A549 treated with RU486 at 1 μM for 4 hours (cell line): ENCODE measurements at places on chromosomes 2 and 18. TPM values are rescaled to one million over a fixed set of nuclear protein-coding genes. Genes with fewer than 3 reads are reported as not detected.

Gene EGR4
- total RNA-seq, result 0.17 to 0.37 TPM (median 0.27 TPM) in 5 replicates

Gene TWIST2
- 11.0 to 21.1 TPM (median 20.6 TPM) in 5 replicates for total RNA-seq

Gene CHRNG
- total RNA-seq, result not detected in 5 replicates

Gene ALK
- total RNA-seq, result not detected in 5 replicates

Gene RNF103
- total RNA-seq, result 31.2 to 42.5 TPM (median 41.1 TPM) in 5 replicates

Gene RAX
- total RNA-seq, result not detected in 5 replicates

Gene HOXD9
- 1.0 to 1.7 TPM (median 1.2 TPM) in 5 replicates for total RNA-seq

Gene ZBTB7C
- 0.04 to 0.19 TPM (median 0.05 TPM) in 3 of 5 replicates, not detected in the others for total RNA-seq

Gene KIAA2012
- total RNA-seq, result not detected in 5 replicates

Gene BCL11A
- total RNA-seq, result 0.31 to 0.54 TPM (median 0.37 TPM) in 3 of 5 replicates, not detected in the others

Gene CFAP53
- 0.13 to 0.37 TPM (median 0.15 TPM) in 5 replicates for total RNA-seq

Gene XDH
- 1.4 to 2.4 TPM (median 1.5 TPM) in 5 replicates for total RNA-seq

Gene PTPN2
- 20.5 to 24.4 TPM (median 22.2 TPM) in 5 replicates for total RNA-seq

Gene TOGARAM2
- 0.09 to 0.20 TPM (median 0.18 TPM) in 4 of 5 replicates, not detected in the other for total RNA-seq

Gene TBR1
- 0.09 to 0.14 TPM in 2 of 5 replicates, not detected in the others for total RNA-seq

Gene PPP3R1
- 48.6 to 89.7 TPM (median 62.5 TPM) in 5 replicates for total RNA-seq

Gene UGT1A4
- total RNA-seq, result 0.05 to 0.10 TPM in 2 of 5 replicates, not detected in the others

Gene MROH2A
- 0.18 to 0.31 TPM (median 0.24 TPM) in 4 of 5 replicates, not detected in the other for total RNA-seq

Gene ADNP2
- total RNA-seq, result 10.0 to 12.1 TPM (median 11.6 TPM) in 5 replicates

Gene TLX2
- 0.22 to 0.45 TPM (median 0.34 TPM) in 5 replicates for total RNA-seq

Gene TRIM43
- total RNA-seq, result 0.06 TPM in 1 of 5 replicates, not detected in the others

Gene SEMA4C
- 15.2 to 22.7 TPM (median 21.1 TPM) in 5 replicates for total RNA-seq

Gene GALNT5
- 2.1 to 2.8 TPM (median 2.5 TPM) in 5 replicates for total RNA-seq

Gene COL5A2
- total RNA-seq, result 42.3 to 87.6 TPM (median 74.8 TPM) in 5 replicates

Gene MITD1
- total RNA-seq, result 17.3 to 30.8 TPM (median 26.5 TPM) in 5 replicates

Gene RBM43
- total RNA-seq, result 2.1 to 4.0 TPM (median 3.8 TPM) in 5 replicates

Gene ALPI
- not detected in 5 replicates for total RNA-seq

Gene RAB6C
- not detected in 5 replicates for total RNA-seq

Gene FBXO48
- 0.45 to 0.56 TPM (median 0.49 TPM) in 5 replicates for total RNA-seq

Gene CCDC102B
- 0.28 to 0.88 TPM (median 0.61 TPM) in 4 of 5 replicates, not detected in the other for total RNA-seq

Gene DYSF
- total RNA-seq, result 0.56 to 0.81 TPM (median 0.67 TPM) in 5 replicates

Gene SKA1
- total RNA-seq, result 10.4 to 14.0 TPM (median 12.1 TPM) in 5 replicates

Gene SH3BP4
- 27.6 to 31.4 TPM (median 28.3 TPM) in 5 replicates for total RNA-seq

Gene GRHL1
- 0.73 to 2.7 TPM (median 1.2 TPM) in 5 replicates for total RNA-seq

Gene DUSP19
- total RNA-seq, result 0.17 to 0.87 TPM (median 0.45 TPM) in 5 replicates

Gene ASXL3
- total RNA-seq, result not detected in 5 replicates

Gene PIGN
- total RNA-seq, result 7.8 to 11.1 TPM (median 9.9 TPM) in 5 replicates

Gene TRPM8
- total RNA-seq, result 0.13 to 0.21 TPM (median 0.15 TPM) in 3 of 5 replicates, not detected in the others

Gene CNGA3
- 0.02 to 0.06 TPM in 2 of 5 replicates, not detected in the others for total RNA-seq

Gene TEX51
- total RNA-seq, result not detected in 5 replicates

Gene EFHD1
- total RNA-seq, result 1.8 to 2.4 TPM (median 1.9 TPM) in 5 replicates

Gene UGT1A10
- total RNA-seq, result 0.15 to 0.17 TPM in 2 of 5 replicates, not detected in the others

Gene ALPG
- total RNA-seq, result 0.08 to 0.30 TPM (median 0.14 TPM) in 5 replicates

Gene TSGA10
- total RNA-seq, result 3.5 to 9.8 TPM (median 3.9 TPM) in 5 replicates

Gene LMAN1
- total RNA-seq, result 17.8 to 46.1 TPM (median 34.3 TPM) in 5 replicates

Gene CPO
- not detected in 5 replicates for total RNA-seq

Gene ME2
- 28.0 to 43.5 TPM (median 37.8 TPM) in 5 replicates for total RNA-seq

Gene UNC80
- not detected in 5 replicates for total RNA-seq

Gene ODC1
- total RNA-seq, result 133 to 156 TPM (median 144 TPM) in 5 replicates

Gene TMEM150A
- total RNA-seq, result 8.5 to 13.1 TPM (median 11.8 TPM) in 5 replicates

Gene LGALSL
- total RNA-seq, result 7.8 to 12.3 TPM (median 10.3 TPM) in 5 replicates

Gene ASB18
- total RNA-seq, result not detected in 5 replicates

Gene GPR35
- total RNA-seq, result 0.32 to 1.1 TPM (median 0.87 TPM) in 5 replicates

Gene MLPH
- total RNA-seq, result 189 to 291 TPM (median 256 TPM) in 5 replicates
